Hematopoietic multipotent progenitor cell treated with erythropoietin and hydrocortisone succinate and interleukin-3 and kit ligand, for 8 days (in vitro differentiated cells): ENCODE measurements at places on chromosomes 1 and 21.

DNA sequence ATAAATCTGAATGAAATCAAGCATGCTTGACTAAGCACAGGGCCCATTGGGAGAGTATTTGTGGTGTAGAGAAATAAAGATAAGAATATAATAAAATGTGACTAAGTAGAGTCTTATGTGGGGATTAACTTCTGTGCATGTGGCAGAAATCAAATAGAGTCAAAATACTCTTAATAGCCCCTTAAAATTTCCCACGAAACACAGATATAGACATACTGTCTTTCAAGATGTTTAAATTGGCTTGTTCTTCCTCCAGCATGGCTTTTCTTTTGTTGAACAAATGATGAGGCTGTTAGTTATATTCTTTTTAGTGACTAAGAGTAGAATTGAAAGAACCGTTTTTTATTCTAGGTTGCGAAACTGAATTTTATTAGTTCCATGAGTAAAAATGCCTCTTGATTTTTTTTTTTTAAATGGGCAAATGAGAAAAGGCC lies 112.3 kb downstream of the RPS6KC1 start:
- no peak for DNase-seq

- DNase-seq: peak; percentile 42
Measured at GRCh38 chr1:110003747-110004428, 19.3 kb downstream of the AHCYL1 start.

- no peak for DNase-seq
Measured at GRCh38 chr1:178628637-178629251, 96.3 kb upstream of the RALGPS2 start.

- no peak for DNase-seq
Measured at GRCh38 chr1:212643877-212644276, 35.3 kb downstream of the ATF3 start.

DNA sequence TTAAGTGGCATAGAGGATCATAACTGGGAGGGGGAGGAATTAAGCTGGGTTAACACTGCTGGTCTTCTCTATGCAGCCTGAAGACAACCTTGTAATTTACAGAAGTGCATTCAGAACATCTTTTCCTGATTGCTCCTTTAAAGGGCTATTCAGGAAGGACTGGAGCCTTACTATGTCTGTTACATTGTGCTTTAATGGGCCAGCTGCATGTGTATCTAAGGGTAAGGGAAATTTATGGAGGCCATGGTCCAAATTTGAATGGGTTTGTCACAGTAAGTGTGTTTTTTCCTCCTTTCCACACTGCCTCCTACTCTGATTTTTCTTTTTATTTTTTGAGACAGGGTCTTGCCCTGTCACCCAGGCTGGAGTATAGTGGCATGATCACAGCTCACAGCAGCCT lies 19.6 kb downstream of the C1orf21 start:
- no peak for DNase-seq

- no peak for DNase-seq
Measured at GRCh38 chr1:1760715-1761114, 17.6 kb downstream of the NADK start.

DNA sequence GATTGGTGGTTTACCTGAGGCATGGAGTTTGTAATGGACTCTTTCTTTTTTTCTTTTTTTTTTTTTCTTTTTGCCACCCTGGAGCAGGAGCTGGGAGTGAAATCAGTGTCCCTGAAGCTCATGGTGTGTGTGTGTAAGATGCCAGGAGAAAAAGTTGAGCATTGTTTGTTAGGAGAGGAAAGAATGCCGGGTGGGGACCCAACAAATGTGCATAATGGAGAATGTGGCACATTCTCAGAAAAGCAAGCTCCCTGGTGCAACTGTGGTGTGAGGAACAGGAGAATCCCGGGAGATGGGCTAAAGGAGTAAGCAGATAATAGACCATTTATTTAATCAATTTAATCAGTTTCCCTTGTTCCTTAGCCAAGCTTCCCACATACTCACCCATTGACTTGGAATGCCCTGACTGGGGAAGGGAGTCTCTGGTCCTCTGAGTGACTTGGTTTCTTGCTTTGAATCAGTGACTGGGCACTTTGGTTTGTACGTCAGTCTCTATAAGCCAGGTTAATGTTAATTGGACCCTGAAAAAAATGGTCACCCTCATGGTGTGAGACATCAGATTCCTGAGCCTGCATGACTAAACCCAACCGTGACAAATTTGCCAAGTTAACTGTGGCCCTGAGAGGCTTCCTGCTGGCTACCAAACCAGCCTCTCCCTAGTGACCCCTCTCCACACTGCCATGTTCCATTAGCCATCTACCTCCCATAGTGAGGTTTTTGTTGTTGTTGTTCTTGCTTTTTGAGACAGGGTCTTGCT lies 43.9 kb upstream of the ITPKB start:
- no peak for DNase-seq

- no peak for DNase-seq
Measured at GRCh38 chr1:7716506-7716905, 54.6 kb upstream of the VAMP3 start.

DNA sequence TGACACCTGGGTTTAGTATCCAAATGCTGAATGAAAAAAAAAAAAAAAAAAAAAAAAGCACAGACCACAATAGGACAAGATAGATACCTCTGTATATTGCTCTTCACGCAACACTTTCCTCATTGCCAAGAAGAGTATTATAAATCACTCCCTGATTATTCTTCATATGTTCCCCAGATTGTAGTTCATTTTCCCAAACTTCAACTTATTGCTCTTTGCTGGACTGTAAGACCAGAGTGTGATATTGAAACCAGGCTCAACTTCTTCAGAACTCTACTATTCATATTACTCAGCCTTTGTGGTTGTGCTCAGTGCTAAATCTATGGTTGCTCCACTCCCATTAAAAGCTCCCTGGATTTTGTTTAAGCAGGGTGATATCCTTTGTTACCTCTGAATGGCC lies 180.4 kb downstream of the NTMT2 start:
- DNase-seq: no peak

- no peak for DNase-seq
Measured at GRCh38 chr1:200634261-200635122, 13.9 kb upstream of the KIF14 start.

DNA sequence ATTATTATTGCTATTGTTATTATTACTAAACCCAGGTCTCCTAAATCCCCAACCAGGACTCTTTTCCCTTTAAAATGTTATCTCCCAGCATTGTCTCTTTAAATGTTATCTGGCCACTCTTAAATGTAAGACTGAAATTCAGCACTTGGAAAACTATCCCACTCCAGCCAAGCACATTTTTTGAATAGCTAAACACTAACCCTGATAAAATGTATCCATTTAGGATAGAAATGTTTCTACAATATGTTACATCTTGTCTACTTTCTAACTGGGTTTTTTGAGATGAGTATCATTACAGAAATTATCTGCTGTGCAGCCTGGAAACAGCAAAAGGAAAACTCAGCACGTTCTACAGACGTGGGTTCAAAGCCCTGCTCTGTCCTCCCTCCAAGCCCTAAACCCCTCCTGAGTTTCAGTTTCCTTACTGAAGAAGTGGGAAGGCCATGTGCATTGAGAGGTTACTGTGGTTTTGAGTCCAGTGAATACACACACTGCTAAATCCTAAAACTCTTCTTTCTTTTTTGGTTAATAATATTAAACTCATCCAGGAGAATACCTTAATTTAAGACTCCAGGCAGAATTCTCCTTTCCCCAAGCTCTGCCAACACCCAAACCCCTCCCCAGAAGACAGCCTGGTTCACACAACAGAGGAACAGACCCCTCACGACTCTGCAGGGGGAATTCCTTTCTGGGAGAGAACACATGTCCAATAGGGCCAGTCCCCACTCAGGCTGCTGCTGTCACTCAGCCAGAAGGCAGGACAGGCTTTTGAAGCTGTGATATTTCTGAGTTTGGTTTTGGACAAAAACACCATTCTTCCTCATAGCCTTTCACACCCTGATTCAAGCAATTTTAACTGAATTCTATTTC lies 41.9 kb downstream of the HIVEP3 start:
- DNase-seq: no peak

GRCh38 chr1:220700556-220701179 lies 10.5 kb downstream of the C1orf115 start:
- DNase-seq: no peak

- DNase-seq: no peak
Measured at GRCh38 chr1:28954126-28954726, 39.9 kb downstream of the EPB41 start.

DNA sequence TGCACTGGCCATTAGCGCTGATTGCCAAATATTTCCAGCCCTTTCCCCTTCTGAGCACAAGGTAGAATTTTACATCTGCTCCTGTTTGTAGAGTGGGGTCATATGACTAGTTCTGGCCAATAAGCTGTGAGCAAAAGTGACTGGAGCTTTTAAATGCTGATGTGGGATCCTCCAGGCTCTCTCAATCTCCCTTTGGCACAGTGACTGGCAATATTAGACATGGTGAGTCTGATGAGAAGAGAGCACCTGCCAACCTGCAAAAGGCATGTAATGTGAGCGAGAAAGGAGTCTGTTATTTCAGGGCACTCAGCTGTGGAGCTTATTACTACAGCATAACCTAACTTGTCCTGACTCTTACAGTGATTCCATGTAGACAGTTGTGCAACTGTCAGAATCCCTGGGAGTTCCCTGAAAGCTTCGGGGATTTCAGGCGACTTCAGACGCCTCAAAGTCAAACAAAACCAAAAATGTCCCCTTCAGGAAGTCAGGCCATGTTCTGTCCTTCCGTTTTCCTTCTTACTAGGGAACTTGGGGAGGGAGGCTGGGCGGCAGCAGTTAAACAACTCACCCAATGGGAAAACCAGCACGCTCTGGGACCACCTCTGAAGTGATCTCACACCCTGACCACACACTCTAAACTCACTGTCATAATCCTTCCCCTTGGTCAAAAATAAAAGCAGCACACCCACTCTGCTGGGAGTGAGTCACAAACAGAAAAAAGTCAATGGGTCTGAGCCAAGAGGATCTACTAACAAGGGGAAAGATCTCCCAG lies 3.6 kb upstream of the RASSF5 start:
- peak; percentile 57 for DNase-seq

GRCh38 chr1:182368903-182369302 lies 22.7 kb downstream of the GLUL start:
- DNase-seq: no peak

GRCh38 chr1:152997901-152998300 lies 3.6 kb upstream of the SPRR3 start:
- DNase-seq: no peak

DNA sequence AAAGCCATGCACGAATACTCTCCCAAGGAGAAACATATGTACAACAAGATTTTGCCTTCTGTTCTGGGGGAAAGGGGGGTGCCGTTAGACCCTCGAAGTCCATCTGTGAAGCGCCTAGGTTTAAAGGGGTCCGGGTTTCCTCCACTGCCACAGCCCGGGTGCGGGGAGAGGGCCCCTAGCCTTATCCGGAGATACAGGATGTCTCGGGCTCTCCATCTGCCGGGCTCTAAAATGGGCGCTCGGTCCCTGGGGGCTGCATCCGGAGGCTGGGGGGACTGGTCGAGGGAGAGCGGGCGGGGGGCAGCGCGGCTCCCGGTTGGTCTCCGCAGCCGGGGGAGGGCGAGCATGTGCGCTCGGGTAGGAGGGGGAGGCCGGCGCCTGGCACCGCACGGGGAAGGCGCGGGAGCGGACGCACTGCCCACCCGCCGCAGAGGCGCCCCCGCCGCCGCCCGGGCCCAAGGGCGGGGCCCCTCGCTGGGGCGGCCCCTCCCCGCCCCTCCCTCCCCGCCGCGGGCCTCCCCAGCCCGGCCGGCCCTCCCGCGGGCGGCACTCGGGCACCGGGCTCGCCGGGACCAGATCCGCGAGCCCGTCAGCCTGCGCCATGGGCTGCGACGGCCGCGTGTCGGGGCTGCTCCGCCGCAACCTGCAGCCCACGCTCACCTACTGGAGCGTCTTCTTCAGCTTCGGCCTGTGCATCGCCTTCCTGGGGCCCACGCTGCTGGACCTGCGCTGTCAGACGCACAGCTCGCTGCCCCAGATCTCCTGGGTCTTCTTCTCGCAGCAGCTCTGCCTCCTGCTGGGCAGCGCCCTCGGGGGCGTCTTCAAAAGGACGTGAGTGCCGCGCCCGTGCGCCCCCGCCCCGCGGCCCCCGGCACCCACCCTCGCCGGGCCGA lies 63.1 kb downstream of the ELK4 start:
- DNase-seq: no peak

DNA sequence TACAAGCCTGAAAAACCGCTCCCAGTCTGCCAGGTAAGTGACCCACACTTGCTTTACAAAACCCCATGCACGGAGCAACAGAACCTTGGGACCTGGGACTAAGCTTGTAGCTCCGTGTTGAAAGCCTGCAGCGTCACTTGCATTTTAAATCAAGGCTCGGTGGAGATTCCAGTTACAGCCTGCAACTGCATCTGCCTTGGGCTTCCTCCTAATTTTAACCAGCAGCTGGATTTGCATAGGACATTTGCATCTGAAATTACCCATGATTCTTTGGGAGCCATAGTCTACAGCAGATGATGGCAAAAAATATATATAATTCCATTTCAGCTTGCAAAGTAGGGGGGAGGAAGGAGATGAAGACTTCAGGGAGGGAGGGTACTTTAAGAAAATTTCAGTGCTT lies 62.4 kb upstream of the IGSF21 start:
- DNase-seq: no peak

DNA sequence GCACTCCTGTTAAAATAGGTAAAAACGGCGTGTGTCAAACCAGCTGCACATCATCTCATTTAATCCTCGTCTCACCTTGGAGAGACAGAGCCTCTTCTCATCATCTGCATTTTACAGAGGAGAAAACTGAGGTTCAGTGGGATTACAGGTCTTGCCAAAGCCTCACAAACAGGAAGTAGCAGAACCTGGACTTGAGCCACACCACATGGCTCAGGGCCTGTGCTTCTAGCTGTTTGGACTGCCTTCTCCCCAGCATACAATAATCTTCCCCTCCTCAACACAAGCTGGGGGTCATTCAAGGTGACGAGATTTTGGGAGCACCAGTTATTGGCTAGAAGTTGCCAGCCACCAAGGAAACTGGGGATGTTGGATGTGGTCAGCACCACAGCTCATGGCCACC lies 167.9 kb upstream of the ZC3H12A start:
- no peak for DNase-seq

- peak; percentile 76 for DNase-seq
Measured at GRCh38 chr1:43653339-43653738, 3.4 kb downstream of the KDM4A start.

GRCh38 chr1:202644219-202645096 lies 65.8 kb downstream of the SYT2 start:
- no peak for DNase-seq

- DNase-seq: no peak
Measured at GRCh38 chr1:186997877-186998276, 169.1 kb downstream of the PLA2G4A start.
